ENCODE measurements at places on chromosomes 6 and 20.
A peak's percentile ranks its signal among the peaks of the same experiment; 100 is the strongest.

DNA sequence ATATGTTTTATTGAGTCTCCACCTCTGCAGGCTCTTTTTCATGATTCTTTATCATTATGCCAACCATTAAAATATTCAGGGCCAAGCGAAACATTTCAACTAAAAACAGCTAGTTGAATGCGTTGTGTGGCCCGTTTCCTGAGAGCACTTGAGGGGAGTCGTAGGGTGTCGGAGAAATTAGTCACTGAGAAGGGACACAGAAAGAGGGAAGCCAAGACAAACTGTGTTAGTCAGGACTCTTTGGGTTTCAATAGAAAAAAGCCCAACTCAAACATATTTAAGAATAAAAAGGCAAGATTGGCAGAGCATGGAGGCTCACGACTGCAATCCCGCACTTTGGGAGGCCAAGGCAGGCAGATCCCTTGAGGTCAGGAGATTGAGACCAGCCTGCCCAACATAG is 58.9 kb downstream of the MAFB start:
- DNase-seq = no peak

DNA sequence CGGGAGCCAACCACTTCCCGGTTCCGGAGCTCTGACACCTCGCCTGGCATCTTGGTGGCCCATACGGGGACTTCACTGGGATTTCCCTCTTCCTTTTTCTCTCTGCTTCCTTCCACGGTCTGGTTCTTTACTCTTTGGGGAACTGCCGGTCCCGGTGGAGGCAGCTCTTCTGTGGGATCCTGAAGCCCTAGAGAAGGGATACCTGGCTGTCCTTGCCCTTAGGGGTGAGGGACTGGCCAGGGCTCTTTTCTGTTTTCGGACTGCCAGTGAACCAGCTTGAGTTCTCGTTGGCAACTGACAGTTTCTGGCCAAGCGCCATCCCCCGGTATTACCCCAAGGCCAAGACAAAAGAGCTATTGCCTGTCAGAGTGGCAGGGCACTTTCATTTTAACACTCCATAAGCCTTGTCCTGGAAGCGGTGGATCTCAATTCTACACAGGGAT is 880 bp upstream of the CPXM1 start:
- no peak for DNase-seq

- no peak for DNase-seq
Observed at GRCh38 chr6:1770435-1770843, 160.7 kb downstream of the FOXC1 start.

GRCh38 chr6:148611213-148611612 is 135.6 kb upstream of the UST start:
- DNase-seq = no peak

GRCh38 chr6:106300944-106301343 is 24.6 kb downstream of the ATG5 start:
- no peak for DNase-seq

DNA sequence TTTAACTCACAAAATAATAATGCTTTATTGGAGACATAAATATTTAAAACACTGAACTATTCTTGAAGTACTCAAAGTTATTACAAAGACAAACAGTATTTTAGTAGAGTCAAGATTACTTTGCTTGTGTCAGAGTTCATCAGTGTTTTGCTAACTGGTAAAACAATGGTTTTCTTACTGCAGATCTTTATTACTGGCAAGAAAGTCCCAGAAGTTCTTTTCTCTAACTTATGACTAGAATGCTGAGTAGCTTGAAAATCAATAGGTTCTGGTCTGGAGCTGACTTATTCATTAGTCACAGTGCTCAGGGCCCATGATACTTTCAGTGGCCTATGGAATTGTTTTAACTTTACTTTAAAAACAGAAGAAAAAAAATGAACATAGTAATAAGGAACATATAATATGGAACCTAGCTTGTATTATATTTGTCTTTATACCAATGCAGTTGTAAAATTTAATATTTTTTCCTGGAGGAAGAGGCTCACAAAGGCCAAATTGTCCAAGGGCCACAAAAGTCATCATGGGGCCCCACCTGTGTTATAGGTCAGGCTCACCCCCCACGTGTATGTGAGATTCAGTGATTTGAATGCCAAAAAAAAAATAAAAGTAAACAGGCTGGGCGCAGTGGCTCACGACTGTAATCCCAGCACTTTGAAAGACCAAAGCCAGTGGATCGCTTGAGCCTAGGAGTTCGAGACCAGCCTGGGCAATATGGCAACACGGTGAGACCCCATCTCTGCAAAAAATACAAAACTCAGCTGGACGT is 53.3 kb downstream of the PLEKHG1 start:
- DNase-seq = no peak

DNA sequence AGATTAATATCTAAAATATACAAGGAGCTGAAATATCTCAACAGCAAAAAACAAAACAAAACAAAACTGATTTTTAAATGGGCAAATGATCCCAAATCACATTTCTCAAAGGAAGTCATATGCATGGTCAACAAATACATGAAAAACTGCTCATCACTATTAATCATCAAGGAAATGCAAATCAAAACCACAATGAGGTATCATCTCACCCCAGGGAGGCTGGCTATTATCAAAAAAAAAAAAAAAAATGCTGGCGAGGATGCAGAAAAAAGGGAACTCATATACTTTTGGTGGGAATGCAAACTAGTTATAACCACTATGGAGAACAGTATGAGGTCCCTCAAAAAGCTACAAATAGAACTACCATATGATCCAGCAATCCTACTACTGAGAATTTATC is 34.6 kb downstream of the REPS1 start:
- DNase-seq = no peak

GRCh38 chr20:24109008-24109407 is 120.4 kb upstream of the GGTLC1 start:
- no peak for DNase-seq

DNA sequence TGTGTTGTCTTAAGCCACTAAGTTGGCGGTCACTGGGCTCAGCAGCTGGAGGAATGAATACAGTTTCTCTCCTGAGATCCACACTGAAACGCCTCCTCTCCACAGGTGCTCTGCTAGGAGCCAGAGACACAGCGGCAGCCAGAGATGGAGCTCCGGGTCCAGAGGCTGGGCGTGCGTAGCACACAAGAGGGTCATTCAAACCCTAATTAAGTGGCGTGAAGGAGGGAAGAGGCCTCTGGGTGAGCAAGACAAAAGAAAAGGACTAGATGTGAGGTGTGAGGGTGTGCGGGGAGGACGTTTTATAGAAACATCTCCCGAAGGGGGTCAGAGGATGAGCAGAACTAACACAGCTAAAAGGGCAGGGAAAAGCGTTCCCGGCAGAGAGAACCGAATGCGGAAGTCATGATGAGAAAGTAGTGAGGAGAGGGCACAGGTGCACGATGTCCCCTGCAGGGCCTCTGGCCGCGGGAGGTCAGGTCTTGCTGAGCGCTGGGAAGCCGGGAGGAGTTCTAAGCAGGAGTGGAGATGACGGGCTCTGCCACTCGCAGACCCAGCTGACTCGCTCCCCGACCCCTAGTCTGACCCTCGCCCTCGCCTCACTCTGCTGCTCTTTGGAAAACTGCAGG is 54.4 kb downstream of the BMP7 start:
- peak; percentile 50 for DNase-seq

- no peak for DNase-seq
Observed at GRCh38 chr20:7207186-7207798, 439.8 kb downstream of the BMP2 start.

GRCh38 chr6:70234561-70235236 is 68.2 kb downstream of the COL9A1 start:
- no peak for DNase-seq

- no peak for DNase-seq
Observed at GRCh38 chr20:23231561-23232218, 118.9 kb upstream of the NXT1 start.

GRCh38 chr6:117908246-117909068 is 1.4 kb downstream of the SLC35F1 start:
- no peak for DNase-seq

Data from nephron progenitor cell (in vitro differentiated cells).